Amniotic epithelial cell (primary cell): ENCODE measurements at places on chromosomes 11 and 22.
A peak's percentile ranks its signal among the peaks of the same experiment; 100 is the strongest.

DNA sequence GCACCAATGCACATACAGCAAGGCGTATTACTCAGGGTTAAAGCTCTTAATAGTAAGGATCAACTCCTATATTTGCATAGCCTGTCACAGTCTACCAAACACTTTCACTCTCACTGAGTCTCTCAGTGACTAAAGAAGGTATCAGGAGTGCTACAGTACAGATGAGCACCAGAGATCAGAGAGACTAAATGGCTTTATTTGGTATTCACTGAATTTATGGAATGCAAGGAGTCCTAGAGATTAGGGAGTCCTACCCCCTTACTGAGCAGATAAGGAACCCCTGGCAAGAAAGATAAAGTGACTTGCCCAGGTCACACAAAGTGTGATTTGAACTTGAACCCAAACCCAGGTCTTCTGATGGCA is 396.4 kb upstream of the CCDC90B start:
- no peak for DNase-seq

- DNase-seq, result no peak
Observed at GRCh38 chr11:39220501-39221230, 2238.8 kb downstream of the LRRC4C start.

DNA sequence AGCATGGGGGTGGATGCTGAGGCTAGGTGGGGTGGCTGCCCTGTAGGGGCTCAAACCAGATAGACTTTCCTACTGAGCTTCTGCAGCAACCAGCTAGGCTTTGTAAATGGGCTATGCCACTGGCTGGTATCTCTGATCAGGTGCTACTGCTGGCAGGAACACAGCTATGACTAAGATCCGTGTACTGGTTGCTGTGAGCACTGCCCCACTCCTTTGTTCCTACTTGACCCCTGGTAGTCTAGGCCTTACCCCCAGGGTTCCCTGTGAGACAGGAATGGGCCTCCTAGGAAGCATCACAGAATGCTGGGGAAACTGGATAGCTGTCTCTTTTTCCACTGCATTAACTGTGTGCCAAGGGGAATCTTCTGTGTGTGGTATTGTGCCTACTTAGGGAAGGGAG is 58.4 kb upstream of the GAB2 start:
- no peak for DNase-seq

DNA sequence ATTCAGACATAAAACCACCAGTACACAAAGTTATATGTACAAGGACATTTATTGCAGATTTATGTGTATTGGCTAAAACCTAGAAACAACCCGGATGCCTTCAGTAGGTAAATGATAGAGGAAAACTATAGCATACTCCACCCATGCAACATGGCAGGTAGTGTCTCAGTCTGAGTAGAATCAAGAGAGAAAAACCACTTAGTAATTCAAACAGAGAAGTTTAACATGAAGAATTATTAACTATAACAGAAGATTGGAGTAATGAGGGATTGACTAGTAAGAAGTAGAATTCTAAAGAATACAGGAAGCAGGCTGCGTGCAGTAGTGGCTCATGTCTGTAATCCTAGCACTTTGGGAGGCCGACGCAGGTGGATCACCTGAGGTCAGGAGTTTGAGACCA is 16.2 kb upstream of the SPTY2D1 start:
- DNase-seq, result no peak

DNA sequence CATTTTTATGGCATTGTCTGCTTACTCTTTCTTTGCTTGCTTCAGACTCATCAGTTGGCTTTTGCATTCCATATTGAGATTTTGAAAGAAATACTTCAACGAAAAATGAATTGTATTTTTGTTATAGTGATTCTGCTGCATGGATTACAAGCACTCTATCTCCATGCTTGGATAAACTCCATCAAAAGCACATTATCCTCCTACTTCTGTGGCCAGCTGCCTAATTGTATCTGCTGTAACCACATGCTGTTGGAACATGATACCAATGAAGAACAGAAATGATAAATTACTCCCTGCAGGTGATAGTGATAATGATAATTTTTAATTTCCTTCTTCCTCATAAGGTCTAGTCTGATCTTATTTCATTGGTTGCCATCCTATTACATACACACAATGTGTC is 100.8 kb downstream of the PRMT3 start:
- DNase-seq, result no peak

DNA sequence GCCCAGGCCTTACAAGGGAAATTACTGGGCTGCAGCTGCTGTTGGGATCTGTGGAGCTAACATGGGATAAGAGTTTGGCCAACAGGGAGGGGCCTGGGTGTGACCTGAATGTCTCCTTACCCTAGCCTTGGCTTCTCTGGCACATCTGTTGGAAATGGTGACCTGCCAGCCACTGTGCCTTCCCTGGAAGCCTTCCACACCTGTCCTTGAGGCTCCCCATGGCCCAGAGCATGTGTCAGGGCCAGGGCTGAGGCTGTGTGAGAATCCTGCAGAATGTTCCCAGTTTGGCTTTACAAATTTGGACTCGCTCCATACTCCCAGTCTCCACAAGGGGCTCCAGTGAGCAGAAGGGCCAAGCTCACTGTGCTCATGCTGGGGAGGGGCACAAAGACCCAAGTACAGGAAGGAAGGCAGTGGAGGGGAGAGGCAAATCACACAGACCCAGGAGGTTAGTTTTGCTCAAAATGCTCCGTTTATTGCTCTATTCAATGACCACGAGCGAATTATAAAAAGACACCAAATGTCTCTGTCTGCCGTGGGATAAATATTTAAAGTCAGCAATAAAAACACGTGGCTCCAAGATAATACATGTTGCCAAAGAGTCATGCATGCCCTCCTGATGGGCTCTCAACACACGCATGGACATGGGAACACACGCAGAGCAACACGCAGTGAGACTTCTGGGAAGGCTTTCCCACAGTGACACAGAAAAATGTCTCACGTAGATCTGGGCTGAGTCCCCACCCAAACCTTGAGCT is 1.7 kb upstream of the IGSF22 start:
- DNase-seq, result peak; percentile 15

GRCh38 chr11:119666061-119666460 is 62.9 kb downstream of the NECTIN1 start:
- no peak for DNase-seq

DNA sequence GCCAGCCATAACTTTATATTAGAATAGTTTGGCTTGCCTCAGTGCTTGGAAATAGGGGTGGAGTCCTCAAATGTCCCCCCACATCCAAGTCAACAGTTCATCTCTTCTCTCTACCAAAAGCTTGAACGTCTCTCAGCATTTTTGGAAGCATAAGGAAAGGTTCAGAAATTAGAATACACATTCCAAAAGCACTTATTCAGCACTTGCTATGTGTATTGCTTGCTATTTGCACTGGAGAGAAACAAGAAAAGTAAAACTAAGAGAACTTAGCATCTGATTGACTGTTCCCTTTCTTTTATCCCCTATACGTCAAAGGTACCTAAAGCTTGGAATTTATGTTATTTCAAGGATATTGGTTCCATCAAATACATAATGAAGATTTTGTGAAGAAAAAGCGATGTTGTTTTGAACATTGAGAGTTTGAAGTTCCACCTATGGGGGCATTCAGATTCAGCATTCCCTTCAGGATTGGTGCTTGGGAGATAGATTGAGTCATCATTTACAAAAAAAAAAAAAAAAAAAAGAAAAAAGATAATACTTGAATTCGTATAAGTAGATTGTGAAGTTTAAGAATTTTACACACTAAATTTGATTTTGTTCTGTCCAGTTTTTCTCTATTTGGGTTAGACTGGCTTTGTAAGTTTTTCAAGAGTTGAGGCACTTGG is 1.3 kb downstream of the TBRG1 start:
- peak; percentile 7 for DNase-seq

GRCh38 chr11:57703341-57703740 is 8.7 kb downstream of the MED19 start:
- no peak for DNase-seq

DNA sequence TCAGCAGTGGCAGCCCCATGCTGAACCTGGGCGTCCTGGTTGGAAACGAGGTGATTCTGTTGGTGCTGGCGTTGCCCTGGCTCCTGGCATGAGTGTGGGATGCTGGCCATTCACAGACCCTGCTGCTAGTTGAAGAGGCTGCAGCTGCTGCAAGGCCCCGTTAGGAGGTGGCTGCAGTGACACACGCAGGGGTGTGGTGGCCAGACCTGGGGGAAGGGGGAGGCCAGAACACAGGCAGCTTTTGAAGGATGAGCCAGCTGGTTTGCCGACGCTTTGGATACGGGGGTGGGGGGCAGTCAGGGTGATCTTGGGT is 77.2 kb downstream of the MORC2 start:
- no peak for DNase-seq

DNA sequence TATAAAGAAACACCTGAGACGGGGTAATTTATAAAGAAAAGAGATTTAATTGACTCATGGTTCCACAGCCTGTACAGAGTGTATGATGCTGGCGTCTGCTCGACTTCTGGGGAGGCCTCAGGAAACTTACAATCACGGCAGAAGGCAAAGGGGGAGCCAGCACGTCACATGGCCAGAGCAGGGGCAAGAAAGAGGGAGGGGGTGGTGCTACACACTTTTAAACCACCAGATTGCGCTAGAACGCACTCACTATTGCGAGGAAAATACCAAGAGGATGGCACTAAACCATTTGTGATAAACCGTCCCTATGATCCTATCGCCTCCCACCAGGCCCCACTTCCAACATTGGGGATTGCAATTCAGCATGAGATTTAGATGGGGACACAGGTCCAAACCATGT is 79.7 kb upstream of the CARD18 start:
- DNase-seq, result no peak

DNA sequence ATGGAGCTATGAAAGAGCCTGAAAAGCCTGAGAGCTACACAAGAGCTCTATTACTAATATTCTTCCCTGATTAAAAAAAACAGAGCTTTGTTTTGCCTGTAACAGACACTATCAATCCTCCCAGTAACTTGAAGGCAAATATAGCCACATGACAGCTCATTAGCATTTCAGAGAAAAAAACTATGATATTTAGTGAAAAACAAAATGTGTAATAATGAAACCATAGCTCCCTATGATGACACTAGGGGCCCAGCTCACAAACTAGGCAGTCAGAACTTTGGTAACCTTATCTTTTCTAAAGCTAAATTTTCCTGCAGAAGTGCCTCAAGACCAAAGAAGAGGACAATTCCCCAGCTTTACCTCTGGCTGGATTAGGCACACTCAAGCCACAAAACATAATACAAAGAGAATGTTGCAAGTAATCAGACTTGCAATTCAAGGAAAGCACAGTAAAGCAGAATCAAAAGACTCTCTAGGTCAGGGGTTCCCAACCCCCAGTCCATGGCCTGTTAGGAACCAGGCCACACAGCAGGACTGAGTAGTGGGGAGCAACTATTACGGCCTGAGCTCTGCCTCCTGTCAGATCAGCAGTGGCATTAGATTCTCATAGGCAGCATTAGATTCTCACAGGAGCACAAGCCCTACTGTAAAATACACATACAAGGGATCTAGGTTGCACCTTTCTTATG is 53.3 kb downstream of the MRTFA start:
- peak; percentile 34 for DNase-seq

DNA sequence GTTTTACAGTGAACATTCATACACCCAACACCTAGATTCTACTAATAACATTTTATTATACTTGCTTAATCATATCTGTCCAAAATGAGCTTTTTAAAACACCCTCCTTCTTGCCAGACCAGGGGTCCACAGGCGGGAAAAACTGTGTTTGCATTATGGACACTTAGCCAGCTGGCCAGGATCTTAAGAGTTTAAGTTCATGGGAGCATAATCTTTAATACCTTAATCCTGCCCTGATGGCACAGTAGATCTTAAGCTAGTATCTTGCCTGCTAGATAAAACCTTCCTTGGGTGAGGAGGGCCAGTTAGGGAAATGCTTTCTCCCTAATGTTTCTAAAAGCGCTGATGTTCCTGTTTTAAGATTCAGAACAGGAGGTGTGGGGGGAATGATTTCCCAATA is 13.1 kb upstream of the CCDC134 start:
- no peak for DNase-seq

DNA sequence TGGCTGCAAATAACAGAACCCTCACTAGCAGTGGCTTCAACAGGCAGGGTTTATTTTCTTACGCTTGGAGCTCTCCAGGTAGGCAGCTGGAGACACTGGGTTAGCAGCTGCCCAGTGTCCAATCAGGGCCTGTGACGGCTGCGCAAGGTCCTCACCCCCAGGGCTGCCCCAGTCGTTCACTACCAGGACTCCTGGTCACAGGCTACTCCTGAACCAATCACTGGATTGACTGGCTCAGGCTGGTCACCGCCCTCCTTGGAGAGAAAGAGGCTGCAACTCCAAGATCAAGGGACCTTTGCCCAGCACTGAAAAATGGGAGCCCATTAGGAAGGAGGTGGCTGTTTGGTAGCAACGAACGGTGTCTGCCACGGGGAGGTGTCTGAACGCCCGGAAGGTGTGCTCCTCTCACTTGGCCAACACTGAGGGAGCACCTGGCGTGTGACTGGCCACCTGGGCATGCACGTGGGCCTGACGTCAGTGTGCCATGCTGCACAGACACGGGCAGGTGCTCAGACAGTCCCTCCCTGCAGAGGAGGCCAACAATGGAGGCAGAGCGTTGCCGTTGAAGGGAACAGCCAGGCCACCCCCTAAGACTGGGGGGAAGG is 5.1 kb downstream of the ARSA start:
- no peak for DNase-seq

DNA sequence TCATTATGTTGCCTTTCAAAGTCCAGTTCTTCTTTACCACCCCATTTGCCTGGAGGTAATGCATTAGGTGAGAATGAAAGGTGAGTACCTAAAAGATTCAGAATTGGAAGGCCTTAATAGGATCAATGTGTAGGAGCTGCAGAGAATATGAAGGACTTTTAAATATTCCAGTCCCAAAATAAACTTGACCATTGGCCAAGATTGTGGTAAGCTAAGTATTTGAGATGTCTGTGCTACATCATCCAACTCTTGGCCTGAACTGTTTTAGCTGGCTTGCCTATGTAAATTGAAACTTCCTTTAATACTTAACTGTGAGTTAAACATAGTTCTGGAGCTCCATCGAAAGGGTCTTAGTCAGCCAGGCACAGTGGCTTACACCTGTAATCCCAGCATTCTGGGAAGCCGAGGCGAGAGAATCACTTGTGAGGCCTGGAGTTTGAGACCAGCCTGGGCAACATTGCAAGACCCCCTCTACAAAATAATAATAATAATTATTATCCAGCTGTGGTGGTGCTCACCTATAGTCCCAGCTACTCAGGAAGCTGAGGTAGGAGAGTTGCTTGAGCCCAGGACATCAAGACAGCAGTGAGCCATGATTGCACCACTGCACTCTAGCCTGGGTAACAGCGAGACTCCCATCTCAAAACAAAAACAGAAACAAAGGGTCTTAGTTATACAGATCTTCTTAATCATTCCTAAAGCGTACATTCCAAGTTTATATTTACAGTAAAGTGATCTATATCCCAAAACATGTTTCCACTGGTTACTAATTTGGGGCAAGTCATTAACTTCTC is 29.8 kb downstream of the MTMR3 start:
- peak; percentile 84 for DNase-seq

GRCh38 chr11:63639199-63639832 is 25.1 kb upstream of the PLAAT3 start:
- DNase-seq, result peak; percentile 33
